ENCODE measurements at places on chromosomes 1 and 21. TPM values are rescaled to one million over a fixed set of nuclear protein-coding genes. Genes with fewer than 3 reads are reported as not detected.

CAPZA1 gene
- 87.4 TPM for total RNA-seq

DNA sequence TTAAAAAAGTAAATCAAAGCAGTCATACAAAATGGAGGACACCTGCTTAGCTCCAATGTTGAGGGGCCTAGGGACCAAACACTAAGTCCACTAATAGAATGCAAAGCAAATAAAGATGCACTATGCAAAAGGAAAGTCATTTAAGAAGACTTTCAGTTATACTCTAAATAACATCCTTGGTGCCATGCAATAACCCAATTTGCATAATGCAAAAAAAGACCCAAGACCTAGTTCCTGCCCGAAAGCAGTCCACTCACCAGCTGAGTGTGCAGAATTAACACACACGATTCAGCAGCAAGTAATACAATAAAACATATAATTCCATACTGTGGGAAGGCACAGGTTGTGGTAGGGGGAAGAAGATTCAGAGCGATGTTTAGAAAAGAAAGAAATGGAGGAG is 101.8 kb downstream of the TGFBR3 start:
- H3K4me1 ChIP-seq: peaks cover 5% of the 10 kb centered on the region
- no peak overlapping the region for H3K4me3 ChIP-seq
- peak overlapping the region; percentile 52 for H3K27ac ChIP-seq
- no peaks in the 10 kb centered on the region for H3K27me3 ChIP-seq

FNBP1L gene
- total RNA-seq: 41.1 TPM

DNASE2B gene
- 0.85 TPM for total RNA-seq

DNA sequence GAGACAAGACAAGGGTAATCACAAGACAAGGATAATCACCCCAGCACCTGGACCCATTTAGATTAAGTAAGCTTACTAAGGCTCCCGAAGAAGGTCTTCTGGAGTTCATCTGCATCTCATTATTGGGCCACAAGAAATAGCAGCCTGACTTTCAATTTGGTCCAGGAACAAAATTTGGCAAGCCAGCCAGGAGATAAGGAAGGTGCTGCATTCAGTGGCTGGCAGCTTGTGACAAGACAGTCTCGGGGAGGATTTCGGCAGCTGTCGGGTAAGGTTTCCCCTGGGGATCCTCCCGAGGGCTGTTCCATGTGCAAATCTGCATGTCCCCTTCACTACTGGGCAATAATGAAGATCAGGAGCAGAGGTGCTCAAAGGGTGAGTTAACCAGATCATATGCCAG is 195.2 kb downstream of the FCRL5 start:
- H3K36me3 ChIP-seq: no peaks in the 10 kb centered on the region
- H3K27ac ChIP-seq: no peak overlapping the region
- H3K4me3 ChIP-seq: no peak overlapping the region
- no peak for DNase-seq
- H3K27me3 ChIP-seq: no peaks in the 10 kb centered on the region
- H3K4me1 ChIP-seq: no peaks in the 10 kb centered on the region
